ENCODE measurements at places on chromosomes 4 and X.

DNA sequence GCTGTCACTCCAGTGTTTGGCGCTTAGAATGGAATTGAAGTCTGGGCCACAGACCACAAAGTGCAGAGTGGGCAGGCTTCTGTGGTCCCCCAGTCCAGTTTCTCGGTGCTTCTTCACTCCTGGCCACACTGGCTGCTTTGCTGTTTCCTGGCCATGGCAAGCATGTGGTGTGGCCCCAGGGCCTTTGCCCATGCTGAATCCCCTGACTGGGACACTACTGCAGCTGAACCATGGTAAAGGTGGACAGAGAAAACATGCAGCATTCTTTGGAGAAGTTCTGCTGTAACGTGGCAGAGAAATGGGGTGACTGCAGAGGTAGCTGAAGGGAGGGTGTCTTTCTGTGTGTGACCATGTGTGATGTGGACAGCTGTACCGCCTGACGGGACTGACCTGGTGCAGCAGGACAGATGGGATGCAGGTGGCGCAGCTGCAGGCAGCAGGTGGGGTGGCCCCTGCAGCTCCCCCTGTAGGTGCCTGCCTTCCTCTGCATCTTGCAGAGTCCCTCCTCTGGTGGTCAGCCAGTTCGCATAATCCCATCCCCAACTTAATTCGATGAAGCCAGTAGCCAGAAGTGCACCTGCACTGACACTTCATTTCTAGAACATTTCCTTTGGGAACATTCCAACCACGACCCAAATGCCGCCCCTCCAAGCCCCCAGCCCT is 13.2 kb upstream of the S100P start:
- DNase-seq: no peak

- no peak for DNase-seq
These were observed 1.8 kb downstream of the BGN start for GRCh38 chrX:153496590-153496959.

DNA sequence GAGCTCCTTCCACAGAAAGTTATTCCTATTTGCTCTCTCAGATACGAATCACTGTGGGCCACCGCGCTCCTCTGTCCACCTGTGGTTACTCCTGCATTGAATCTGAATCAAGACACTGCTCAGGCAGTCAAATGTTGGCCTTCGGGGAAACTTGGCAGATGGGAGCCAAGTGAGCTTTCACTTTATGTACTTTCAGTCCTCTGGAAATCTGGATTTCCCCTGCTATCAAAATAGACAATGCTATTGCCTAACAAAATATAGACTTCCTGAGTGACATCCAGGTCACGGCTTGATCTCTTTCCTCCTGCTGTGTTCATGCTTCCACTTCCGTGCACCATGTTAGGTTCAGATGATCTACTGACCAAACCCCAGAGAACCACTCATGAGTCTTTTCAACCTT is 43.8 kb downstream of the FHL1 start:
- DNase-seq: no peak

DNA sequence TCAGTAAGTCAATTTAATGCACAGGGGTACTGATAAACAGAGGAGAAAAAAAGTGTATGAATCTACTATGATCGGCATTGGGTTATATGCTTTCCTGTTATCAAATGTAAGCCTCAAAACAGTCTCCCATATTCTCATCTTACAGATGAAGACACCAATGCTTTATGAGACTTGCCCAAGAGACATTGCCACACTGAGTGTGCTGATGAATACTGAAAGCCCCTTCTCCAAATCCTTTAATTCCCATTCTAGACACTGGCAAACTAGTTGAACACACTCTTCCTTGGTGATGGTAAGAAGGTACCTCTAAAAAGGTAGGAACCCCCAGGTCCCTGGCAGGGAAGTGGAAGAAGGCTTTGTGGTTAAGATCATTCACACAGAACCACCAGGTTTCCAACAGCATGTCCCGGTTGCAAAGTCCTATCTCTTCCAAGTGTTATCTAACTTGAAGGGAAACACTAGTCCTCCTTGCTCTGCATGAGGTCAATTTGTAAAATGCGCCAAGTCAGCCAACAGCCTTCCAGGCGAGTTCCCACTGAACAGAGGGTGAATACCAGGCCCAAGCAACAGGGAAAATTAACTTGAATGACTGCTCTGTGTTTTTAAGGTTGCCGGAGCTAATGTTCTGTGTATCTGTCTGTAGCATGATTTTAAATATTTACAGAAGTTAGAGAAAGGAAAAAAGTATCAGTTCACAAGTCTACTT is 5.1 kb downstream of the SETD7 start:
- DNase-seq: no peak

DNA sequence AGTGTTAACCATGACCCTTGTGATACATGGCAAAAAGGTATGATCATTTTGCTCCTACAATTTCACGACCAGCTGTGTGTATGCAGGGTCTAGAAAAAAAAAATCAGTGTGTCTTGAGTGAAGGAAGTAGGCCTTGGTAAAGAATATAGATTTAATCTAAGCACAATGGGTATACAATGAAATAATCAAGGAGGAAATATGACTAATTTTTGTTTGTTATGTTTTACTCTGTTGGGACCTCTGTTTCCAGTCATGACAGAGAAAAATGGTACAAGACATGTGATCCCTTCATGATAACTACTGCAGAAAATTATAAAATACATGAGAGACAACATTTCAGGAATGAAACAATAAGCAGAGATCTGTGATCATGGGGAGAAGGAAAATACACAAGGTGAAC is 835.5 kb downstream of the PDHA2 start:
- DNase-seq: no peak

DNA sequence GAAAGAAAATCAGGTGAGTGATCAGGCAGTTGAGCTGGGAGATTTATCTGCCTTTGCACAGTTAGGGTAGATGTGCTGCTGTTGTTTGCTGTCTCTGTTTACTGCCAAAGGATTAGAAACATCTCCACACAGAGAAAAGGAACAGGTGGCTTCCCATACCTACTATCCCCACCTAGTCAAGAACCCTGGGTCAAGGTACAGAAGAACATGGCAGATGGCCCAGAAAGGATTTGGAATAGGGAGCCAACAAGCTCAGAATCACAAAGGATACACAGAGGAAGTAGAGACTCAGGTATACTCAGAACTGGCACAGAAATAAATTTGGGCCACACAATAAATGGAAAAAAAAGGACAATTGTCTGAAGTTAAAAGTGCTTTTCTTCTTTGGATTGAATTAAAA is 64.3 kb downstream of the TIGD2 start:
- DNase-seq: no peak

GRCh38 chr4:39456946-39457763 is 1.6 kb downstream of the RPL9 start:
- DNase-seq: no peak
